ENCODE measurements at places on chromosomes 6 and 20.
A peak's percentile ranks its signal among the peaks of the same experiment; 100 is the strongest.

DNA sequence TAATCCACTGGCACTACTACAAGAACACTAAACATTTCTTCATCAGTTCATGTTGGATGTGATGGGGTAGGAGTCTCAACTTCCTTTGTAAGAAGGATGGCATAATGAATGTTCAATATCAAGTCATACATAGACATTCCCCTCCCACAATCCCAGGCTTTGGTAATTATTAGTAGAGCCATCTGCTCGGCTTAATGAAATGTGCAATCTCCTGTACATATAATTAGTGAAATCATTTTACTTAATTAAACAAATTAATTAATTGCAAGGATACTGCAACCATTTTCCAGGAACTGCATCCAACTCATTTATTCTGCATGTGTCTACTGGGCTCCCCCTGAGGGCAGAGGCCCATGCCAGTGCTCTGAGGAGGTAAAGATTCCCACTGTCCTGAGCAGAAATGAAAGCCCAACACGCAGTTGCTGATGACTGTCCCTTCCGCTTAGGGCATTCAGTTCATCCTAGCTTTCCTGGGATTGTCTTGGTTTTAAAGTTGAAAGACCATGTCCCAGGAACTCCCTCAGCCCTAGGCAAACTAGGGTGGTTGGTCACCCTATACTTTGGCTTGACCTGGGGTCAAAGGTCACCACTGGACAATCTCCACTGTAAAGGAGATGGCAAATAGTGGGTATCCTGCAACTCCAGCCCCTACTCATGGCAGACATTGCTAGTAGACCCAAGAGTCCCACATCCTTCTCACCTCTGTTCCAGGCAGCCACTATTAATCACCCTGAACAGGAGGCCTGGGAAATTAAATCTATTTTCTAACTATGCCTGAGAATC is 109.8 kb downstream of the TRERF1 start:
- H3K36me3 ChIP-seq: no peaks in the 10 kb centered on the region
- no peak overlapping the region for H3K4me3 ChIP-seq
- no peak overlapping the region for H3K27ac ChIP-seq

- H3K27me3 ChIP-seq: peaks cover 14% of the 10 kb centered on the region
- no peak for DNase-seq
- no peak overlapping the region for H3K4me3 ChIP-seq
- H3K36me3 ChIP-seq: no peaks in the 10 kb centered on the region
- H3K4me1 ChIP-seq: no peaks in the 10 kb centered on the region
These were observed 11.8 kb downstream of the HRH3 start for GRCh38 chr20:62208061-62208794.

DNA sequence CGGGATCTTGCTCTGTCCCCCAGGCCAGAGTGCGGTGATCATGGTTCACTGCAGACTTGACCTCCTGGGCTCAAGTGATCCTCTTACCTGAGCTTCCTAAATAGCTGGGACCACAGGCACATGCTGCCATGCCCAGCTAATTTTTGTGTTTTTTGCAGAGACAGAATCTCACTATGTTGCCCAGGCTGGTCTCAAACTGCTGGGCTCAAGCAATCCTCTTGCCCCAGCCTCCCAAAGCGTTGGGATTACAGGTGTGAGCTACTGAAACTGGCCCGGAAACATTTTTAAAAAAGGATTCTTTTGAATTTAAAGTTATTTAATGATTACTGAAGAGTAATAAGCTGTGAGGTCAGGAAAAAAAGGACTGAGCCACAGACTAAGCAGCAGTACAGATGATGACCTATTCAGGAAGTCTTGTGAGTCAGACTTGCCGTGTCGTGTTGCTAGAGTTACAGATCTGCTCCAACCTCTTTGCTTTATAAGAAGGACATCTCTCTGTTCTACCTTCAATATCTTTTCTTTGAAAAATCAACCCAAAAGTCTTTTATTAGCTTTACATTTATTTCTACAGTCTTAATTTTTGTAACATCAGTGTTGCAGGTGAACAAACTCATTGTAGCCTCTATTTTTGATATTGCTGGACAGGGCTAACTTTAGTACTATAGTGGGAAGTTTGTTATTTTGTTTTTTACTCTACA is 108.7 kb downstream of the NCOA3 start:
- H3K4me1 ChIP-seq: no peaks in the 10 kb centered on the region
- H3K27ac ChIP-seq: no peak overlapping the region
- H3K4me3 ChIP-seq: no peak overlapping the region
- H3K27me3 ChIP-seq: no peaks in the 10 kb centered on the region

GRCh38 chr6:104829183-104829958 is 30.3 kb downstream of the HACE1 start:
- no peaks in the 10 kb centered on the region for H3K27me3 ChIP-seq
- H3K36me3 ChIP-seq: no peaks in the 10 kb centered on the region
- H3K4me3 ChIP-seq: no peak overlapping the region
- no peak for DNase-seq
- no peak overlapping the region for H3K27ac ChIP-seq
- no peaks in the 10 kb centered on the region for H3K4me1 ChIP-seq

DNA sequence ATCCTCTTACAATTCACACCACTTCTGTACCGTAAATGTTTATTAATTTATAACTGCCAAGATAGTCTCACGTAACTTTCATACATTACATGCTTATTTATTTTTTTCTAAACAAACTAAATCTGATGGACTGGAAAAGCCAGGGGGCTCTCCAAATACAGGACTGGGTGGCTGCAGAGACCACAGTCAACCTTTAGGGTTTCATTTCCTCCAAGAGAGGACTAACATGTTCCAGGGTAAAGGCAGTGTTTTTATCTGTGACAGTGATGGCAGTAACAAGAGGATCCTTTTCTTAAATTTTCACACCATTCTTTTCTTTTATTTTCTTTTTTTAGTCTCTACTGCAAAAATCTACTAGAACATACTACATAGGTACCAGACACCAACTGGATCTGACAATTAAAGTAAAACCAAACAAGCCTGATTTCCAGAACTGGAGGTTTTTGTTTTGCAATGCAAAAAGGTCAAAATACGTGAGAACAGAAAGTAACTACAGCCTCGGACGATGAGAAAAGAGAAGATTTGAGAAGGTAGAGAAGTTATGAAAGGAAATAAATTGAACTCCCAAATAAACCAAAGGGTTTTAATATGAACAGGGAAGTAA is 1.2 kb downstream of the LMBRD1 start:
- H3K27ac ChIP-seq: peak overlapping the region; percentile 80
- H3K4me1 ChIP-seq: no peaks in the 10 kb centered on the region
- no peaks in the 10 kb centered on the region for H3K36me3 ChIP-seq
- H3K27me3 ChIP-seq: no peaks in the 10 kb centered on the region

DNA sequence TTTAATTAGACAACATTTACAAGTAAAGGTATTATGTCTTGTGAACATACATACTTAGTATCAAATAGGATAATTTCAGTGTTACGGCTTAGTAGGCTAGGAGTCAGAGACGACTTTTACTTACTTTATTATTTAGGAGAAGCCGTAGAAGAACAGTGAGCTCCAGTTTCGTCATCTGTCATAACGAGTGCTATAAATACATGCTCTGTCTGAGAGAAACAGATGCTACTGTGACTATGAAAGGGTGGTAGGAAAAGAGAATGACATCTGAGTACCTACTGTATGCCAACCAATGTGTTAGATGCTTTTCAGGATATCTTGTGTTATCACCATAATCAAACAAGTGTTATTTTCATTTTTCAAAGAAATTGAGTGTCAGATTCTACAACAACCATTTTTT is 119.0 kb downstream of the EYA4 start:
- H3K4me3 ChIP-seq: no peak overlapping the region
- H3K27ac ChIP-seq: no peak overlapping the region
- H3K4me1 ChIP-seq: no peaks in the 10 kb centered on the region
- no peaks in the 10 kb centered on the region for H3K36me3 ChIP-seq
- no peak for DNase-seq

DNA sequence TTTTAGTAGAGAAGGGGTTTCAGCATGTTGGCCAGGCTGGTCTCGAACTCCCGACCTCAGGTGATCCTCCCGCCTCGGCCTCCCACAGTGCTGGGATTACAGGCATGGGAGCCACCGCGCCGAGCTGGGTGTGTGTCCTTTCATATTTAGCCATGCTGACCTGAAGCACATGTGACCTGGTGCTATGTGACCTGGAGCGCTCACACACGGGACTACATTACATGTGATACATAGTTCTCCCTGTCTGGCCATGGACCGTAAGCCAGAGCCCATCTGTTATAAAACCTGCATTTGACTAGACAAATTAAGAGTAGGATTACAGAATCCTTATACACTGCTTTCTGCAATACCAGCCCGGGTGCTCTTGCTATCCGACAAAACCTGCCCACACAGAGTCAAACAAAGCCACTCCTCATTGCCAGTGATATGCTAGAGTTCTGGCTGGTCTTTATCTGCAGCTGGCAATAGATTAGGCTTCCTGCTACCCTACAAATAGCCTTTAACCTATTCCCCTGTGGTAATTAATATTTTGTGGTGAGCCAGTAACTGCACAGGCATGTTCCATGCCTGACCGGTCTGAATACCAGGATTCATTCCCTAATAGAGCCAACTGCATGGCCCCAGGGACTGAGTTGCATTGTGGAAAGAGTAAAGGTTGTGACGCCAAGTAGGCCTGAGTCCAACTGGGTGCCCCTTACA is 26.3 kb upstream of the FAM50B start:
- H3K4me1 ChIP-seq: no peaks in the 10 kb centered on the region
- H3K27ac ChIP-seq: no peak overlapping the region
- no peak for DNase-seq
- no peaks in the 10 kb centered on the region for H3K27me3 ChIP-seq
- H3K36me3 ChIP-seq: no peaks in the 10 kb centered on the region

GRCh38 chr20:14114065-14114704 is 118.9 kb downstream of the MACROD2 start:
- H3K27me3 ChIP-seq: no peaks in the 10 kb centered on the region
- H3K27ac ChIP-seq: no peak overlapping the region
- H3K36me3 ChIP-seq: no peaks in the 10 kb centered on the region
- H3K4me1 ChIP-seq: no peaks in the 10 kb centered on the region

GRCh38 chr6:137157601-137158000 is 15.8 kb downstream of the IL22RA2 start:
- H3K36me3 ChIP-seq: no peaks in the 10 kb centered on the region
- no peak for DNase-seq
- no peaks in the 10 kb centered on the region for H3K4me1 ChIP-seq
- no peak overlapping the region for H3K27ac ChIP-seq

DNA sequence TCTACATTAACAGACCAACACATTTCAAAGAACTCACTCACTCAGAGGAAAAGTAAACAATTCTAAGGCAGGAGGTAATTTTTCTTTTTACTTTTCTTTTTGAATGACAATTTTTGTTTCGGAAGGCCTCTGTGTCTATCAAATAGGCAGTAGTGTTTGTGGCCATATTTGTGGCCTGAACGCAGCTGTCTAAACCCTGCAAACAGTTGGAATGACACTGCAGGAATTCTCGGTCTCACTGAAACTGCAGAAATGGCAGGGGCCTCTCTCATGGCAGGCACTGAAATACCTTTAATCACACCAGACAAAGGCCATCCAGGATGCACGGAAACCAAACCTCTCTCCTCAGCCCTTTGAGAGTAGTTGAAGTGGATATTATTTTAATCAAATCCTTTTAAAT is 30.4 kb downstream of the FYN start:
- H3K4me3 ChIP-seq: no peak overlapping the region
- no peaks in the 10 kb centered on the region for H3K36me3 ChIP-seq
- no peak for DNase-seq
- no peaks in the 10 kb centered on the region for H3K4me1 ChIP-seq

GRCh38 chr20:35215066-35215956 is 11.2 kb upstream of the MMP24 start:
- no peaks in the 10 kb centered on the region for H3K36me3 ChIP-seq
- H3K4me3 ChIP-seq: no peak overlapping the region
- H3K4me1 ChIP-seq: no peaks in the 10 kb centered on the region

GRCh38 chr6:163341224-163342061 is 73.1 kb upstream of the QKI start:
- no peaks in the 10 kb centered on the region for H3K4me1 ChIP-seq
- no peak for DNase-seq
- H3K36me3 ChIP-seq: no peaks in the 10 kb centered on the region
- no peak overlapping the region for H3K27ac ChIP-seq
- no peaks in the 10 kb centered on the region for H3K27me3 ChIP-seq
- H3K4me3 ChIP-seq: no peak overlapping the region

- no peak for DNase-seq
- no peak overlapping the region for H3K27ac ChIP-seq
- H3K36me3 ChIP-seq: no peaks in the 10 kb centered on the region
- no peaks in the 10 kb centered on the region for H3K27me3 ChIP-seq
- no peaks in the 10 kb centered on the region for H3K4me1 ChIP-seq
- H3K4me3 ChIP-seq: no peak overlapping the region
These were observed 69.0 kb downstream of the LYRM4 start for GRCh38 chr6:5191722-5192121.
